ENCODE measurements at places on chromosomes 2 and 18.

- peak; percentile 63 for DNase-seq
Measured at GRCh38 chr2:39469807-39470206, 32.7 kb upstream of the MAP4K3 start.

DNA sequence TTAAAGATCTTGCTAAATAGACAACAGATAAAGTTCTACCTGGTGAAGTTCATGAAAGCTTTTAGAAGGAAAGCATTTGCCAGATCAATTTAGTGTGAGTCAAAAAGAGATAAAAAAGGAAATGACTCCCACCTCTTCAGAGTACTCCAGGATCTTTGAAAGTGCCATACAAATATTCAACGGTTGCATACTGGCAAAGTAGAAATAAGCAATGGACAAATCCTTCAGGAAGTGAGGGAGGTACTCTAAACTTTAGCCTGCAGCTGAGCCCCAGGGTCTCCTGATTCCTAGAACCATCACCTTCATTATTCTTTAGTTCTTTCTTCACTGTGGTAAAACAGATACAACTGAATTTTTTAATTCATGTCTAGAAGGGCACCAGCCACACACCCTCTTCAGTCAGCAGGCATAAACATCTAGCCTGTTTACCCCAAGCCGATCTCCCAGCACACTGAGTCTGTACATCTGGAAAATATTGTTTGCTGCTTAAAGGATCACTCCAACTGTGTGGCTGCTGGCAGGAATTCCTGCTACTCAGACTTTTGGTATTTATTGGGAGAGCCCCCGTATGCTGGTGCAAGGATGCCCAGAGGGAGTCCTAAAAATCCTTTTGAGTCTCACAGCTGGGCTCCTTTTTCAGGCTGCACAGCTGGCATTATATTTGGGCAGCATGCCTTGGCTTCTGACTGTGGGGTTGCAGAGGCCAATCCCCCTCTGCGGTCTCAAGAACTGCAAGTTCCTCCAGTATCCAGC lies 72.3 kb upstream of the SESTD1 start:
- peak; percentile 19 for DNase-seq

GRCh38 chr18:46814399-46814798 lies 57.5 kb upstream of the ST8SIA5 start:
- no peak for DNase-seq

DNA sequence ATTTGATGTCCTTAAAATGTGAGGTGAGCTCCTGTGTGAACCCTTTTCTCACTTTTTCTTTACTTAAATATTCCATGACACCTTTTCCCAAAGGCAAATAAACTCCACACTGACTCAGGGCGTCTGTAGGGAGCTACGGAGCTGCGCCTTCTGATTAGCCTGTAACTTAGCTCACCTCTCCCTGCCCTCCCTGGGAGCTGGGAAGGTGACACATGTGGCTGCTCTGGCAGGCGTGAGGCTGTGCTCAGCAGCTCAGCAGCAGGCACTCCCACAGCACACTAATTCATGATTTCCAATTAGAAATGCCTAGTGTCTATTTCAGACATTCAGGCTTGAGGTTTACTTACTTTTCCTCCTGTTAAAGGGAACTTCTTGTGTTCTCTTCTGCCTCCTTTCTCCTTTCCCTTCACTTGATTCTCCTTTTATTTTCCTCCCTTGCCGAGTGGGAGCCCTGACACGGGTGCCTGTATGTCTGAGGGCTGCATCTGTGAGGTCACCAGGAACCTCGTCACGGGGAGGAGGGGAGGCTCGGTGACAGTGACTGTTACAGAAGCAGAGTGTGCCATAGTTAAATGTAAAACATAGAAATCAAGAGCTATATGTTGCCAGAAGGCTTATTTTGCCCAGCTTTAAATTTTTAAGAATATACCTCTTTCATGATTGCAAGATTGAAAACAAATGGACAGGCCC lies 437.1 kb downstream of the DCDC2C start:
- DNase-seq: no peak

DNA sequence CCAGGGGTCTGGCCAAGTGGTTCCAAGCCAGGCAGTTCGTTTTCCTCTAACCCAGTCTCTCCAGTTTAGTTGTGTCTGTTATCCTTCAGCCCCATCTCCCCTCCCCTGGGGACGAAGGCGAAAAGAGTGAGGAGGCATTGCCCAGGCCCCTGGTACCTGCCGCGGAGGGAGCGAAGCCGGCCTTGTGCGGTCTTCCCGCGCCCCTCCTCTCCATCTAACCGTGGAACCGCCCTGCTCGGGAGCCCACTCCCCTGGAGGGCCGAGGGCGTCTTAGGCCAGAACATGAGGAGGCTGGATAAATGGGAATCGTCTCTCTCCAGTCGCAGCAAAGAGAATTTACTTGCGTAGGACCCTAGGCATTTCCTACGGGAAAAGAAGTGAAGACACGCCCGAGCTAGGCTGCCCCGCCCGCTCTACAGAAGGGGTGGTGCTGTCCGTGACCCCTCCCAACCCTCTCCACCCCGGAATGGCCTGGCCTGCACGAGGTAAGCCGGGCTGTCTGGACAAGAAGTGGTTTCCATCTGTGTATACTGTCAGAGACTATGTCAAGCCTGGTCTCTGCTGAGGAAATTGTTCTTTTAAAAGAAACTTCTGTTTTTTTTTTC lies 156.2 kb downstream of the MIB1 start:
- no peak for DNase-seq

DNA sequence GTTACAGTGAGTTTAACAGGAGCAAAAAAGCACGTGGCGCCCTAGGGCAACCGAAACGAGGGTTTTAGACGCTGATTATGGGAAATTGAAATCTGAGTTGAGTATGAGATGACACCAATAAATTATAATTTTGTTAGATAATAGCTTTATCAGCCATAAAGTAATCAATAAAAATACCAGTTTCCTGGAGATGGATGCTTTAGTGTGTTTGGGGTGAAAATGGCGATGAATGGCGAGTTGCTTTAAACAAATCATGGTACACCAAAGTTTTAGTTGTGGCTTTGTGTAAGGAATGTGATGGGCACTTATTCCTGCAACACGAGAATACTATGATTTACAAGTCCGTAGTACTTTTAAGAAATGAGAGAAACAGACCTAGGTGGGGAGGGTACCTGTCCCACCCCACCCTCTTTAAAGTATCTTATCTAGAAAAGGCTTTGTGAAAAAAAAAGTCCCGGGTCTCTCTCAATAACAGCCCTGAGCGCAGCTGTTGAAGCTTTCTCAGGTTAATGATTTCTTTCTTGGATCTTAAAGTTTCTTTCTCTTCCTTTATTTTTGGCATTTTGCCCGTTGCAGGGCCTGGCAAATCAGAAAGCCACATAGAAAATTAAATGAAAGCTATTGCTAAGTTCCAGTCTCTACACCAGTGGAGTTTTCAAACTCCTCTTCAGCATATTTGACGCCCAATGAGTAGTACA lies 1.5 kb upstream of the RRM2 start:
- DNase-seq: no peak

DNA sequence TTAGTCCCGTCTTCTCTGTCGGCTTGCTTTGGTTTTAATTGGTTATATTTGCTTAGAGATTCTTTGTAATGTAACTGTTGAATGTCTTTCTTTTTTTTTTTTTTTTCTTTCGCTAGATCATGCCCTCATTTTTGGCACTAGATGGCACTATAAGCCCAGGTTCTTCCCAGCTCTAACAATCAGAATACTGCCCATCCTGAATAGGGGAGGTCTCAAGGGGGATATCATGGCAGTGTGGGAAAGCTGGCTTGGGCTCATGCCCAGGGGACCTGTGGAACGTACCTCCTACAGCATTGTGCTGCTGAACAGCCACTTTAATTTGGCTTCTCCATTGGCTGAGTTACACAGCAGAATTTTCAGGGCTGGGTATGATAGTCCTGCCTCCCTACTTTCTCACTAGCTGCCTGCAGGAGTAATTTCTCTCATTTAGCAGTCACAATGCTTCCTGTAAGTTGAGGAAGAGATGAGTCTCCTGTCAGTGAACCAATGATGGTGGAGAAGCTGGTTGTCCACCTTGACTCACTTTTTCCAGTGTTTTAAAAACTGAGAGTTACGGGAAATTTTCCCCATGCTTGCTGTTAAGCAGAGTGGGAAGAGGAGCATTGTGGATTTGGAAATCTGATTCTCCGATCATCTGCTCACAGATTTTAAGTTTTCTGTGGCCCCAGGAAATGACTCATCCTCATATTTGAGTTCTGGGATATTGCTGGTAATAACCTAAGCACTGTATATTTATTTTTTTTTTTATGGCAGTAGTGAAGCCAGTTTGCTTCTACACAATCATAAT lies 47.2 kb downstream of the RAD51AP2 start:
- DNase-seq: peak; percentile 46

- no peak for DNase-seq
Measured at GRCh38 chr18:66126266-66126665, 375.5 kb downstream of the CDH7 start.
